ENCODE measurements at places on chromosomes 2 and 18.

DNA sequence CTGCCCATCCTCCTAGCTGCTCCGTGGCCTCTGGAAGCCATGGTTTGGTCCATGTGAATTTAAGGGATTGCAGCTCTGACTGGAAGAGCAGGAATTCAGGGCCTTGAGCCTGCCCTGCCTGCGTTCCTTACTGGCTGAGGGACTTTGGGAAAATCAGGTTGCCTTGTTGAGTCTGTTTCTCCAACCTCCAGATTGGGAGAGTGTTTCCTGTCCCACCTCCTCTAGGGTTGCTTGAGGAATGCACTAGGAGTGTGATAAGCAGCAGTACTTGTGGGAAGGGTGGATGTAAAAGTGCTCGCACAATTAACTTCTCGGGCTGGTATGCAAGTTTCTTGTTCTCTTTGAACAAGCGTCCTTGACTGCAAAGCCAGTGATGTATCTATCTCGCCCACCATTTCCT lies 84.4 kb upstream of the YWHAQ start:
- DNase-seq, result no peak

DNA sequence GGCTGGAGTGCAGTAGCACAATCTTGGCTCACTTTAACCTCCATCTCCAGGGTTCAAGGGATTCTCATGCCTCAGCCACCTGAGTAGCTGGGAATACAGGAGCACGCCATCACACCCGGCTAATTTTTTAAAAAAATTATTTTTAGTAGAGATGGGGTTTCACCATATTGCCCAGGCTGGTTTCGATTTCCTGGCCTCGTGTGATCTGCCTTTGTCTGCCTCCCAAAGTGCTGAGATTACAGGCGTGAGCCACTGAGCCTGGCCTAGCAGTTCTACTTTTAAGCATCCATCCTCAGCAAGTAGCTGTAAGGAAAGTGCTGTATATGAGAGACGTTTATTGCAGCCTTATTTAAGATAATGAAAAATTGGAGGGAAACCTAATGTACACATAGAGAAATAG lies 79.7 kb downstream of the ZDBF2 start:
- DNase-seq, result no peak

DNA sequence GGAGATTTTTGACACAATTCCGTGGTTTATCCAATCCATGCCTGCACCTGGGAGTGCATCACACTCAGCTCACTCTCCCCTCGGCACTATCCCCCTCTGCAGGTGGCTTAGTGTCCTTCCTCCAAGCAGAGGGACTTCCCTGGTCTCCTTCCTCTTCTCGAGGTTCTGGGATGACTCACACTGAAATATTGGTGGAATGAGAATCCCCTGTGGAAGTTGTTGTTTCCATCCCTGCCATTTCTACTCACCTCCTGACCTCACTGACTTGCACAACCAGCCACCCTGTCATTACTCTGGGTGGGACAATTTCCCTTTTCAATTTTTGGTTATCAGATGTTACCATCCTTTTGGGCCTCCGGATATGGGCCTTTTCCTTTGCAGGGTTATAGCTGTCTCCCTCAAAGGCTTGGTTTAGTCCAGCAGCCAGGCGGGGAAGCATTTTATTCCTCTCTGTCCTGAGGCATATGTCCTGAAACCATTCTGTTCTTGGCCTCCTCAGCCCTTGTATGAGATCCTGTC lies 59.9 kb downstream of the PTPRM start:
- no peak for DNase-seq

DNA sequence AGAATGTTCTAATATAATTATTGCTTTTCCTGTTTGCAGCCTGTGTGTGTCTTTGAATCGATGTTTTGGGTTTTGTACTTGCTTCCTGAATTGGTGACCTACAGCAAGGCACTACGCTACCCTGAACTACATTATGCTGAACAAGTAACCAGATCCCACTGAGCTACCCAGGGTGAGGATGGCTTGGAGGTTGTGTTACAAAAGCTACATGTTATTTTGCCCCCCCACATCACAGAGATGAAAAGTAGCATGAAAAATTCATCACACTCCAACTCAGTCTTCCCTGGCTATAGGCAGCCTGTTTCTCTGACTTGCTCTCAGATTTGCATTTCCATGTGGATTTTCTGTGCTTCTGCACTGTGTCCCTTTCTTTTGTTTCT lies 162.1 kb downstream of the LDLRAD4 start:
- no peak for DNase-seq

- no peak for DNase-seq
Measured at GRCh38 chr2:1169291-1169949, 218.8 kb downstream of the SNTG2 start.

- DNase-seq, result no peak
Measured at GRCh38 chr18:72283148-72283925, 260.8 kb downstream of the CBLN2 start.

DNA sequence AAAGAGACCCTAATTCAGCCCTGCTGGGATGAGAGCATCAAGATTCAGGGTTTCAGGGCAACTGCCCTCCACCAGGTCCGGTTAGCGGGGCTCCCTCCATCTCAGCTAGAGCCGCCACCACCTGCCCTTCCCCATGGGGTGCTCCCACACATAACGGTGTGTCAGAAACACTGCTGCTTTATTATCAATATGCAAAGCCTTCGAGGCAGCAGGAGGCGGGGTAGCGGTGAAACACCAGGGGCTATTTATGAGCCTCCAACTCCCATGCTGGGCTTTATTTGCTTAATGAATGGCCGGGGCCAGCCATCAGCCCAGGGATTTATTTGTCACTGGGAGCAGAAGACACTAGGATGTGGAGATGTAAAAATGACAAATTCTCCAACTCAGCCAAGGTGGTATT lies 109.8 kb downstream of the GALNT14 start:
- no peak for DNase-seq

DNA sequence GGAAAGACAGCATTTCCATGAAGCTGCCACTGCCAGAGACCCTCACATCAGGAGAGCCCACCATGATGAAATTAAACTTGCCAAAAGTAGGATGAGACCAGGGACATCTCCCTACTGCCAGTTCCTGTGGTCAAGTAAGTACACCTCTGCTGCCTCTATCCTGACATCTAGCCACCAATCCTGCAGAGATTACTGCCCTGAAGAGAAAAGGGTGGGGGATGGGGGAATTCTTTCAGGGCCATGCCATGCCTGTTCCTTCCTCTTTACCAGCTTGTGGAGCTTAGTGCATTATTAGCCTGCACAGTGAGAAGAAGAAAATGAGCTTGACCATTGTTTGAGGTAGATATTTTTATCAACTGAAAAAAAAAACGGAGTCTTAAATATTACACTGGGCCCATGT lies 397.2 kb upstream of the CDH2 start:
- DNase-seq, result no peak

GRCh38 chr2:168742258-168742932 lies 60.0 kb upstream of the NOSTRIN start:
- DNase-seq, result no peak

- no peak for DNase-seq
Measured at GRCh38 chr18:55119434-55119833, 160.2 kb upstream of the CCDC68 start.

GRCh38 chr2:16069933-16070647 lies 129.7 kb downstream of the MYCN start:
- no peak for DNase-seq

- no peak for DNase-seq
Measured at GRCh38 chr2:9115229-9115628, 91.4 kb upstream of the ASAP2 start.

- DNase-seq, result no peak
Measured at GRCh38 chr2:193883820-193884219, 1689.1 kb upstream of the TMEFF2 start.

DNA sequence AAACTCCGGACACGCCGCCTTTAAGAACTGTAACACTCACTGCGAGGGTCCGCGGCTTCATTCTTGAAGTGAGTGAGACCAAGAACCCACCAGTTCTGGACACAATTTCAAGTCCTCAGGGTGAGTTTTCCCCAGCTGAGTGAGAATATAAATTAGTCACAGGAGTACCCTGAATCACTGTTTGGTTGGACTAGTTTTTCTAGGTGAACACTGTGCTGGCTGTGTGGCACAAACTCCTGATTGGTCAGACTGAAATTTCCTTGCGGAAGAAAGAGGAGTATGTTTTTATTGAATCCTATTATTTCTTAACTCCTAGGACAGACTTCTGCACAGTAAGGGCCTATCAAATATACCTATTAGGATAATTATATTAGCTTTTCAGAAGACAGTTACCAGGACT lies 288.1 kb upstream of the UBE2E3 start:
- no peak for DNase-seq

- DNase-seq, result no peak
Measured at GRCh38 chr2:82793711-82794435, 1665.2 kb downstream of the SUCLG1 start.

GRCh38 chr2:237404413-237404812 lies 9.6 kb downstream of the COL6A3 start:
- DNase-seq, result no peak

- peak; percentile 54 for DNase-seq
Measured at GRCh38 chr2:240586919-240587800, 626 bp downstream of the CAPN10 start.

DNA sequence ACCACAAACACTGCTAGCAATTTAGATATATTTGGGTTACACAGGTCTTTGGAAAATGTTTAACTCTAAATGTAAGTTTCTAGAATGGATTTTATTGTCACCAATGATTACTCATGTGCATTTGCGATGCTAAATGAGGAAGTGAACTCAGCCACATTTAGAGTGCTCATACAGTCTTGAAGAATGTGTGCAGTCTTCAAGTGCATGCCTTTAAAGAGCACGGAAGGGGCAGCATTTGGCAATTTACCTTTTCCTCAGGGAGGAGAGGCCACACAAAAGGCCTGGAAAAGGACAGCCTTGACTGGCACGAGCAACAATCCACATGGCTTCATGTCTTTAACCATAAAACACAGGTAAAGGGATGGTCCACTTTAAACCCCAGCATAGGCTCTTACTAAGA lies 78.5 kb upstream of the STK17B start:
- DNase-seq, result no peak

DNA sequence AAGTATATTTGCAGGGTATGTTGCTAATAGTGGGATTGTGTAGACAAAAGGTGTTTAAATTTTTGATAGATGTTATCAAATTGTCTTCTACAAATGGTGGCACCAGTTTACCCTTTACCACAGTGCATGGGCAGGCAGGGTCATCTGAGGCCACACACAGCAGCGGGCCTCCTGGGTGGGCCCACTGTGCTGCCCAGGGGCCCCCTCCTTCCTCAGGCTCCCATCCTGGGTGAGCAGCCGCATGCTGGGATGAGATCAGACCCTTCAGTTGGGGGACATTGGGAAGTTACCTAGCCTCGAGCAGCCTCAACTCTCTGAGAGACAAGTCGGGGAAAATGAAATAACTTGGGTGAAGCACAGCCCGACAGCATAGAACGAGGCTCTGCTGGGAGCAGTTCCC lies 9.7 kb downstream of the MYO7B start:
- DNase-seq, result no peak

DNA sequence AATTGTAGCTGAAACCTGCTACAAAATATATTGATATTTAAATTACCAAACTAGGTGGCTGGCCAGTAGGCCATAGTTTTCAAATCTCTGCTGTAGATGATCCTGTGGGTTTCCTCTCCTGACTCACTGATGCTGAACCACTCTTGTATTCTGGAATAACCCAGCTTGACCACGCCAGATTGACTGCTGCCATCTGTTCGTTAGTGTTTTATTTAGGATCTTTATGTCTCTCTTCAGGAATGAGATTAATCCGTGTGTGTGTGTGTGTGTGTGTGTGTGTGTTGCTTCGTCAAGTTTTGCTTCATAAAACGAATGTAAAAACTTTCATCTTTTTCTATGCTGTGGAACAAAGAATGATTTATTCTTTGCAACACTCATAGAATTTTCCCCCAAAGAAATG lies 187.1 kb downstream of the DYSF start:
- DNase-seq, result no peak

DNA sequence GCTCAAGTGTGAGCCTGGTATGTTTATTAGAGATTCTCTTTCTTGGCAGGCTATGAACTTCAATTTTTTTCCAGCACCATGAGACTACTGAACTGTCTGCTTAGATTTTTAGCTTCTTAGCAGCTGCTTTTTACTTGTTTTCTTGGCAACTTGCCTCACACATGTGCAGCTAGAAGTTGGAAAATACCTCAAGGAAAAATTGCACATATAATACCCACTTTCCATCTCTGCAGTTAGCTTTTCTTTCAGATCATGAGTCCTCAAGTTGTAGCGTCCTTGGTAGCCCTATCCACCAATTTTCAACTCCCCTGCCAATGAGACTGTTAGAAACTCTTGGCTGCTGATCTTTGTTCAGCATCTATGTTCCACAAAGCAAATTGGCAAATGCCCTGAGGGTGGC lies 302.1 kb downstream of the HRH4 start:
- no peak for DNase-seq

DNA sequence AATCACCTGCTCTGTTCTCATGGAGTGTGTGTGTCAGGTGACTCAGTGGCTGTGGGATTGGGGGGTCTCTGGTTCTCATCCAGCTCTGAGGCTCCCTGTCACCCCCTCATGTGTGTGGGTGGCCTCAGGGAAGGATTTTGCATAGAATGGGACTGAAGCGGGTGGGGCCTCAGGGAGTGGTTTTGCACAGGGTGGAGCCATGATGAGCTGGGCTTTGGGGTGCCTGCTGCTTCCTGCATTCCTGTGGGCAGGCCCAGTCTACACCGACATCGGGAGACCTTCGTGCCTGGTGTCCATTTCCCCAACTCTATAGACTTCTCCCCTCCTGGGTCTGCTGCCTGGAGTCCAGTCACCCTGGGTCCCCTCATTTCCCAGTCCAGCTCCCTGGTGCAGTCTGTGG lies 59.7 kb downstream of the VAPA start:
- DNase-seq, result no peak

DNA sequence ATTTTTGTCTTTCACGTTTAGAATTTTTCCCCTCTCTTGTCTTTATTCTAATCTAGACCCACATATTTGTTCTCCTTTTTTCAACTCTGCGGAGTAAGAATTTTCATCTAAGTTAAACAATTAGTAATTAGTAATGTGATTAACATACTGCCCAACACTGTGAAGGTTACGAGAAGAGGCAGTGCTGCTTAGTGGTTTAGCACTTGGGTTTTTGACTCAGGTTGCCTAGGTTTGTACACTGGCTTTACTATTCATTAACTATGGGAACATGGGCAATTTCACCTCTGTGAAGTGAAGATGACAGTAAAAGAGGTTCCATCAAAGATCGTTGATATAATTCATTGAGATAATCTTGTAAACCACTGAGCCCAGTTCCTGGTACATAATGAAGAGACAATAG lies 82.2 kb upstream of the PNPT1 start:
- DNase-seq, result no peak

DNA sequence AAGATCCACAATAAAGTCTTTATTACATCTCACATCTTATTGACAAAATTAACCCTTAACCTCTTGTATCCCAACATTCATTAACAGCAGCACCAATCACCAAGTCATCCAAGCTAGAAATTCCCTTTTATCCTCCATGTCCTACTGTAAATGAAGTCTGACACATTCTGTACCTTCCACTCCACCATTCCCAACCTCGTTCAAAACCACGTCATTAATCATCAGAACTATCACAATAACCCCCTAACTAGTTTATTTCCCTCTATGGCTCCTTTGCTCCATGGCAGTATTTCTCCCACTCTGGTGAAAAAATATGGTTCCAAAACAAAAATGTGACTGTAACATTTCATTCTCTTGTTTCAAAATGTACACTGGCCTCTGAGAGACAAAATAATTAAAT lies 1626.2 kb downstream of the LRP1B start:
- no peak for DNase-seq
